ENCODE measurements at places on chromosomes 16 and 17.

- DNase-seq, result no peak
Measured at GRCh38 chr16:55501549-55502322, 7.1 kb upstream of the LPCAT2 start.

GRCh38 chr17:16214190-16215001 lies 938 bp downstream of the NCOR1 start:
- no peak for DNase-seq

DNA sequence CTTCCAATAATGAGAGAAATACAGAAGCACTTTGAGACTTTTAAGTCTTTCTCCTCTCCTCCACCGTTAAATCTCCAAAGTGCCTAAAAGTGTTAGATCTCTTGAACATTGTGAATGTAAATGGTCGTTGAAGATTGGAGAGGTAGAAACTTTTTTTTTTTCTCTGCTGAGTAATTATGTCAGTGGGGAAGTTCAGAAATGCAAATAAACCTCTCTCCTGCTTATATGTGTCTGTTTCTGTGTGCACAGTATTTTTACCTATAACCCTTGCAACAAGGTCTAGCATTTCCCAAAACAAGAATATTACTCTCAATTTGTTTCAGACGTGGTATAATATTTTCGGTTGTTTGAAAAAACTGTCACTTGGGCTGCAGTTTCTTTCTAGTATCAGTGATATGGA lies 833.6 kb upstream of the CDH8 start:
- DNase-seq, result no peak

- no peak for DNase-seq
Measured at GRCh38 chr16:50279504-50279865, 13.1 kb downstream of the ADCY7 start.

GRCh38 chr17:42308446-42308845 lies 20.1 kb downstream of the STAT5A start:
- DNase-seq, result no peak

DNA sequence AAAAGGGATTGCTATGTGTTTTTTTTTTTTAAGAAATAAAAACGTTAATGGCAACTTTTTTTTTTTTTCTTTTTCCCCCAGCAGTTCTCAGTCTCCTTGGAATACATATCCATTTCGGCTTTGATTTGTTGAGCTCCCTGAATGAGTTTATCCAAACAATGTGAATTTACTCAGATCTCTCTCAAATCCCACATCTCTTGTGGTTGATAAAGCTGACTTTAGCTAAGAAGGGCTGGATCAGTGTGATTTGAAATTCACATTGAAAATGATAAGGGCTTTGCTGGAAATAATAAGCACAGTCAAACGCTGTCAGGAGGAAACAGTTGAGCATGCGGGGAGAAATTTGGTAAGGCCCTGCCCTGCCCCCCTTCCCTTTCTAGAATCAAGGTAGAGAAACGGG lies 74.1 kb upstream of the IRX3 start:
- no peak for DNase-seq

DNA sequence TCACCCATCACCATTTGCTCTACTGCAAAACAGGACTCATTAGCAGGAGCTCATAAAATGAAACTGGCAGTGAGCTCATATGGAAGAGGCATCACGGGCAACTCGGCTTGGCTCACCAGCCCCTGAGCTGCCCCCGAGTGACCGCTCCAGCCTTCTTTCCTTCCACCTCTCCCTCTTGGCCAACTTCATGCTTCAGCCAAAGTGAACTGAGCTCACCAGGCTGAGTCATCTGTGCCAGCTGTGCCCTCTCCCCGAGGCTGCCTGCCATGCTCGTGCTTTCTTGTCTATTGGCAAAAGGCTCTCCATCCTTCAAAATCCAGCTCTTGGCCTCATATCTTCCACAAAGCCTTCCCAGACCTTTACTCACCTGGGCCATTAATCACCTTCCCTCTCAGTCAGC lies 391.4 kb downstream of the WWOX start:
- DNase-seq, result no peak

DNA sequence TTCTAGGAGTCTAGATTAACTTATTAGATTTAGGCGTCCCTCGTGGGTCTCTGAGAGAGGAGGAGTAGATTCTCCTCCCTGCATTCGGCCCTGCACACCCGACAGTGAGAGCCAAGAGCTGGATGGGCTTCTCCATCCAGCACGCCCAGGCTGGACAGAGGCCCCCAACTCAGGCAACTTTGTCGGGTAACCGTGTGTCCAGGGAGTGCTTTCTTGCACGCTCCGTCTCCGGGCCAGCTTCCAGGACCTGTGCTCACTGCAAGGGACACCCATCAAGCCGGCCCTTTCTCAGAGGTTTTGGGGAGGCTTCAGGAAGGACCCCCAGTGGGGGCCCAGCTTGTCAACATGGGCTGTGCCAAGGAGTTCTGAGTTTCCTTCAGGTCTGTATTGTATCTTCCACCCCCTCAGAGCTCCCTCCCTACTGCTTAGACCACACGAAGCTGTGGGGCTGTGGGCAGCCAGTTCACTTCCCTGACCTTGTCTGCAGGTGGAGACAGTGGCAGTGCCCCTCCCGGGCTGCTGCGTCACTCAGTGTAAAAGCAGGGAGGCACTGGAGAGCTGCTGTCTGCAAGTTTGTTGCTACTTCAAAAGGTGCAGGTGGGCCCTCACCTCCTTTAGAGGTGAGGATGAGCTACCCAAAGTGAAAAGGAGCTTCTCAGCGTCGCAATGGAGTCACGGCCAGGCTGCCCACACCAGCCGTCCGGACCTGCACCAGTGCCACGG lies 24.0 kb upstream of the C16orf78 start:
- no peak for DNase-seq

DNA sequence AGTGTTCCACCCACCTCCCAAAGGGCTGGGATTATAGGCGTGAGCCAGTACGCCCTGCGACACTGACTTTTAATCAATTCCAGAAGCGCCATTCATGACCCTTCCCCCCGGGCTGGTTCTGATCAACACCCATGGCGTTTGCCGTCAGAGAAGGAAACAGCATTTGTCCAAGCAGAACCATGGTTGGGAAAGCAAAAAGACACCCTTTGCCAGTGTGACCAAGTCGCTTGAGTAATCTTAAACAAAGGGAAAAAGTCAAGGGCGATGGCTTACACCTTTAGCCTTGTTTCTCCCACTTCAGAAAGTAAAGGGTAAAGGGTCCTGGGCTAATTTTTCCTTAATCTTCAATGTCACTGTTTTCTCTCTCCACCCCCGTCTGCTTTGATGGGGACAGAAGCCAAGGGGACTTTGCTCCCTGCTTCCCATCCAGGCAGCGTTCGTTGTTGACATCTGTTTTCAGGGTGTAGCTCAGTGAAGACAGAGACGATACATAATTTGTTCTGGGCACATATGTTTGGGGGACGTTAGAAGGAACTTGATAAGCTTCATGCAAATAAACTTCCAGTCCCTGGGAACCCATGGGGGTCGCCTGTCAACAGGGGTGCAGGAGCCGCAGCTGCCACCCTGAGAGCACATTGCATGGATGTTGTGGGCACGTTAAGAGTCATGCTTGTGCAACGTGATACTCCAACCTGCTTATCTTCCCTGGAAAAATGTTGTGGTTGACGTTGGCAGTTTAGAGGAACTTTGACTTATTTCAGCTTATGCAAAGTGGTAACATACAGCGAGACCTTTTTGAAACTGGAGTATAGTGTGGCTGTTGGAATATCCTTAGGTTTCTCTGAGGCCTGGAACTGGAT lies 50.6 kb upstream of the TANGO6 start:
- no peak for DNase-seq

DNA sequence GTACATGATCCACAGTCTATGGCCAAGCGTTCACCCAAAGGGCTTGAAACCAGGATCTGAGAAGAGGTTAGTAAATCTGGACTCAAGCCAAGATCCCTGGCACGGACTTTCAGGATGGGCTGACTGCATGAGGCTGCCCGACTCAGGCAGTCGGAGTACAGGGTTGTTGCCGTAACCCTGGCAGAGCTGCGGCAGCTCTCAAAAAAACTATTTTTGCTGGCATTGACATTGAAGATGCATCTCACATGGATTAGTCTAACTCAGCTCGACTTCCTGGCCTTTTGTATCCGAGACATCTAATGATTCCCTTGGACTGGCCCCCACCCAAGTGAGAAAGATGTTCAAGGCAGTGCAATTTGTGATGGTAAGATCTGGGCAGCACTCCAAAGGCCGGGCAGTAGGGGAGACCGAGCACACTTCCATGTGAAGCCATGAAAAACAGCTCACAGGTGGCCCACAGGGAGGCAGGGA lies 6.2 kb downstream of the SLC47A1 start:
- DNase-seq, result no peak

DNA sequence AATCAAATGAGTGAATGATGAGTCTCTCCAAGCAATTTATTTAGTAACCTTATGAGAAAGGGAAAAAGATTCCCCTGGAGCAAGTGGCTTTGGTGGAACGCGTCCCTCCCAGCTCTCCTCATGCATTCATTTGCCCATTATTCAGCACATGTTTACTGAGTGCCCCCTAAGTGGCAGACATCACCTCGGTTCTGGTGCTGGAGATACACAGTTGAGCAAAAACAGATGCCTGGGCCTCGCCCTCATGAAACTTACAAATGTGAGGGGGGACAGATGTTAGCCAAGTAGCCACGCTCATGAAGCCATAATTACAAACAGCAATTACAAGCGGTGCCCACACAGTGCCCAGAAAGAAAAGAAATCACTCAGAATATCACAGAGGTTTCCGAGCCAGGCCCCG lies 45.1 kb upstream of the CIBAR2 start:
- DNase-seq, result no peak

DNA sequence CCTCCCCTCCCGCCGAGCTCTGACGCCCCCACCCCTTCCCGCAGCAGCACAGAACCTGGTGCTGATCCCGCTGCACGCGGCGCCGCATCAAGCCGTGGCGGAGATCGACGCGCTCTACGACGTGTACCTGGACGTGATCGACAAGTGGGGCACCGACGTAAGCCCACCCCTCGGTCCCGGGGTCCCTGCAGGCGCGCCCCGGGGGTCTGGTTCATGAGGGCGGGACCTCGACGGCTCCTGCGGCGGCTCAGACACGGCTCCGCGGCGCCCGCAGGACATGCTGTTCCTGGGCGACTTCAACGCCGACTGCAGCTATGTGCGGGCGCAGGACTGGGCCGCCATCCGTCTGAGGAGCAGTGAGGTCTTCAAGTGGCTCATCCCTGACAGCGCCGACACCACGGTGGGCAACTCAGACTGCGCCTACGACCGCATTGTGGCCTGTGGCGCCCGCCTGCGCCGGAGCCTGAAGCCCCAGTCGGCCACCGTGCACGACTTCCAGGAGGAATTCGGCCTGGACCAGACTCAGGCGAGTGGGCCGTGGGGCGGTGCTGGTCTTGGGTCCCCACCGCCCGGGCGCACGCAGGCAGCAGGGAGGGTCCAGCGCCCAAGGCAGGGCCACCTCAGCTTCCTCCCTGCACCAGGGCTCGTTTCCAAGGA lies 1.4 kb downstream of the DNASE1L2 start:
- DNase-seq, result no peak

GRCh38 chr16:62970851-62971250 lies 934.6 kb upstream of the CDH8 start:
- no peak for DNase-seq

DNA sequence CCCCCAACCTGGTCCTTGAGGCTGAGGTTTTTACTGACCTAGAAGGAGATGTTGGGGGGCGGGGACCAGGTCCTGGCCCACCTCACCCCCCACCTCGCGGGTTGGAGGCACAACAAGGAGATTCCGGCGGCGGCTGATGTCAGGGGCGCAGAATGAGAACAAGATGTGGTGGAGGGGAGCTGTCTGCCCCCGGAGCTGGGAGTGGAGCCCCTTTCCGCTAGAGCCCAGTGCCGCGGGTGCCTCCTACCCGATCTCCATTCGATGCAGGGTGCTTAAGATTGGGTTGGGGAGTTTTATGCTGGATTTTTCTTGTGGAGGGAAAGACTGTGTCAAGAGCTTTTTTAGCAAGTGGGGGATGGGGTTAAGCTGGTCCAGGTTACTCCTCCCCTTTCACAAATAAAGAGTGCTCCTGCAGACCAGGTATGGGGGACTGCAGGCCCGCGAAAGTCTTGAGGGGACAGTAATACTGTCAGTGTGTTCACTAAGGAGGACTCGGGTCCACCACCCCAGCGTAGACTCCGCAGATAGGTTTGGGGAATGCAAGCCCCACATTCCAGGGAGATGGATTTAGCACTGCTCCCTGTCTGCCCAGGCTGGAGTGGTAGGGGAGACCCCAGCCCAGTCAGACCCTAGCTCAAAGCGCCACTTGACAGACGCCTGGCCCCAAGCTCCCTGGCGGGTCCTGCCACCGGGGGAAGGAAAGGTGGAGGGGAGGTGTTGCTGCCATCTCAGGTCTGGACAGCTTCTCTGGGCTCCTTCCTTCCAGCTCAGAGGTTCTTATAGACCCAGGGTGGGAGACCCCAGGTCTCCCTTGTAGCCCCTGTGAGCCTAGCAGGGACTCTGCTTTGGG lies 2.0 kb downstream of the CACNA1G start:
- no peak for DNase-seq

DNA sequence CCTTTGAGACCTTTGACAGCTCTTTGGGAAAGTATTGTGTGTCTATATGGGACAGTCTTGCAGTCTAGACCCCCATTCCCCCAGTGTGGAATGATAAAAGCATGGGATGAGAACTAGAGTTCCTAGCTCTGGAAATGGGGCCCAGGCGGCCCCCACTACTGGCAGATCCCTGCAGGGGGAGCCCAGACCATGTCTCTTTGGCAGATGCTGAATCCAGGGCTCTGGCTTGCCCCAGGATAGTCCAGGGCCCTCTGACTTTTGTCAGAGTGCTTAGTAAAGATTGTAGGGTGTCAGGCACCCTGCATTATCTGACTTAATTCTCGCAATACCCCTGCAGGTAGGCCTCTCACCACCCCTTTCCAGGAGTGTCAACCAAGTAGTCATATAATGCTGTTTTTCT lies 8.3 kb downstream of the ALKBH5 start:
- no peak for DNase-seq

GRCh38 chr16:77610496-77610895 lies 111.8 kb upstream of the NUDT7 start:
- DNase-seq, result no peak

- no peak for DNase-seq
Measured at GRCh38 chr17:30220414-30220813, 15.1 kb downstream of the SLC6A4 start.

DNA sequence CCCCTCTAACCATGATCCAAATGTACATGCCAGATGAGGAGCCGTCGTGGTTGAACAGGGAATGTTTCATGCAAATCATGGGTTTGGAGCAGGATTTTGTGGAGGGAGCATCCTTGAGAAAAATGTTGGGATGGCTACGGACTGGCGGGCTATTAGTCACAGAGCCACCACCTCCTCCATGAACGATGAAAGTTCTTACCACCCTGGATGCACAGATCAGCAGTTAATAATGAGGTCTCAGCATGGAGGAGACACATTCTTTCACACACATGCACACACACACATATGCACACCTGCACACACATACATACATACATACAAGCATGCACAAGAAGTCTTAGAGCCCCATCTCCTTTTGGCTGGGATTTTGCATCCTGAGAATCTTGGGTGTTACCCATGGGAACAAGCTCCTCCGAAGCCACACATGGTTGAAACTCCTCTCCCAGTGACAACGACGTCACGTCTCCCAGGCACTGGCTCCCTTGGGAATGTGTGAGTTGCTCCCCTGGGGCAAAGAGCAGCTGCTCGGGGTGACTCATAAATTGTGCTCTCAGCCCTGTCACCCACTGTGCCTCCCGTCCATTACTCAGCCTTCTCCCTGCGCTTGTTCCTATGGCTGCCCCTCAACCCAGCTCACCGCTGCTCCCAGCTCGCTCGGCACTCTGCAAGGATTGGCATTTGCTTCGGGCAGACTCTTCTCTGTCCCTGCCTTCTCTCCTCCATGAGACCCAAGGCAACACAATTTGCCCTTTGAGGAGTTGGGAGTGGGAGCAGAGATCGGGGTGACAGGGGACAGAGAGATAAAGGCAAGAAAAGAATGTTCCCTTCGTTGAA lies 344.6 kb downstream of the SOX9 start:
- DNase-seq, result no peak

- DNase-seq, result no peak
Measured at GRCh38 chr16:54808890-54809289, 121.8 kb upstream of the IRX5 start.

Data from stimulated activated CD8-positive, alpha-beta memory T cell treated with anti-CD3 and anti-CD28 coated beads, Interleukin-15, amount 100 ng/mL, for 24 hours (primary cell).